ENCODE measurements at places on chromosomes 2 and 18. TPM values are rescaled to one million over a fixed set of nuclear protein-coding genes. Genes with fewer than 3 reads are reported as not detected.

GRCh38 chr2:27174638-27175037, 25.8 kb downstream of the TCF23 start:
- no peak for DNase-seq

DNA sequence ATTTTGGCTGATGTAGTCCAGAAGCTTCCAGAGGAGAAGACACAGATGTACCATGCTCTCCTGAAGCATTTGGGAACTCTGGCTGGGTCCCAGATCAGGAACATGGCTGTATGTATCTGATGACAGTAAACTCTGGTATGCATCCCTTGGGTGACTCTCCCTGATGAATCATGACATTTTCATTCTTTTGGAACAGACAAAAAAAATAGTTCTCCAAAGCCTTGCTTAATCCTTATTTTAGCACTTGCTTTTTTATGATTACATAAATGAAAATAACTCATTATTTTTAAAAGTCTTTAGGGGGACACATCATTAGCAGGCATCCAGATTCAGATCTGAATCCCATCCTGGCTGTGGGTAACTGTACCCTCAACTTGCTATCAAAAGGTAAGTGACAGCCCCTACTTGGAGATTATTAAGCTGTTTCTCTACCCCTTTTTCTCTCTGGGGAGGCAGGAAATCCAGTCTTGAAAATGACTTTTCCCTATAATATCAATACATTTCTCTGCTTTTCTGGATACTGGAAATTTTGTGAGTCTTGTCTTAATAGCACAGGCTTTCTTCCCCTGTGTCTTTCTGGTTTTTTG, 23.3 kb downstream of the AOX1 start:
- DNase-seq: no peak

CAPN13 gene
- not detected for total RNA-seq

DNA sequence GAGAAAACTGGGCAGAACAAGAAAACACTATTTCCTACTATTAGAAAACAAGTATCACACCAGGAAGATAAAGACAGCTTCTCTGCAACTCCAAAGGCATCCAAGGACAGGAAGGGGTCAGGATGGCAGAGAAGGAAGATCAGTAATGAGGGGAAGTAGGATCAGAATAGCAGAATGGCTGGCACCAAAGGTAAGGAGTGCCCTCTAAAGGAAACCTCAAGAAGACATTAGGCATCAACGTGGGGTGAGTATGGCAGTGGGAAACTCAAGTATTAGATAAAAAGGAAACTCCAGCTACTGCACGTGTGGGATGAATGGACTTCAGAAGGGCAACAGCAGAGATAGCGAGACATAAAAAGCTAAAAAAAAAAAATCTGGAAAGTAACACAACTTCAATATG, 25.9 kb downstream of the HDLBP start:
- no peak for DNase-seq

DNA sequence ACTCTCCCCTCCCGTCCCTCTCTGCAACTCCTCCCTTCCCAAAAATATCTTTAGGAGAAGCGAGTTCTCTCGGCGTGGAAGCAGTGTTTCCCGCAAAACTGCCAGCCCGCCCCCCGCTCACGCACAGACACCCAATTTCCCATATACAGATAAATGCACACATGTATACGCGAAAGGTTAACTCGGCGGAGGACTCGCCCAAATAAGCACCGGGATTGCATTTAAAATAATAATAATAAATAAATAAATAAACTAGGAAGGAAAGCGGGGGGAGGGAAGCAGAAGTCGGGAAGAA, 70.0 kb upstream of the PSMD14 start:
- DNase-seq: no peak

ERMN gene
- not detected for total RNA-seq

- no peak for DNase-seq
Observed at GRCh38 chr2:105328281-105329196, 996 bp downstream of the TGFBRAP1 start.

CCL20 gene
- not detected for total RNA-seq

DNA sequence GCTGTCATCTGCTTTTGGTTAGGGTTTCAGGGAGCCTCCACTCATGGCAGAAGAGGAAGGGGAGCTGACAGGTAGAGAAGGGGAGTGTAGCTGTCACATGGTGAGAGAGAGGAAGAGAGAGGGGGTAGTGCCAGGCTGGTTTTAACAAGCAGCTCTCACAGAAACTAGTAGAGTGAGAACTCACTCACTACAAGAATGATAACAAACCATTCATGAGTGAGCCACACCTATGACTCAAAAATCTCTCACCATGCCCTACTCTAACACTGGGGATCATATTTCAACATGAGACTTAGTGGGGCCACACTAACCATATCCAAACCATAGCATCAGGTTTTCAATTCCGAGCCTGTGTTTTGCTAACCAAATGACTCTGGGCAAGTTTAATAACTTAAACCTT, 274.9 kb upstream of the VWC2L start:
- no peak for DNase-seq

GREB1 gene
- total RNA-seq: 134 TPM

DNA sequence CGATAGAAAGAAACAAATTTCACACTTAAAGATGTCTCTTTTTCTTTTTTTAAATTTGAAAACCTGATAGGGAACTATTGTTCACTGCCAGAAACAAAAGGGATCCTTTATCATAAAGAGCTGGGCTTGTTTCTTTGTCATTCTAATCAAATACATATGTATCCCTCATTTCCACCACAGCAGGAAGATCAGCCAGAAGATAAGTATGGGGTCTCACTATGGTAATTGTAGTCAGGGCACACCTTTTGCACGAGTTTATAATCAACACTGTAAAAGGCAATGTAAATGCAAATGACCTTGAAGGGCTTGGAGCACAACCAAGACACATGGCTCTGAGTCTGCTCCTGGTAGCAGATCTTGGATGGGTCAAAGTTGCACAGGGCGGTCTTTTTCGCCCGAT, 109.5 kb downstream of the NXPH2 start:
- no peak for DNase-seq

- no peak for DNase-seq
Observed at GRCh38 chr2:3727397-3728045, 24.1 kb downstream of the DCDC2C start.

GRCh38 chr2:27262379-27263286, at the start of gene SLC30A3:
SLC30A3 (minus strand) TSS chr2:27263047; CDS start chr2:27262906, 141 bp downstream.
- peak; percentile 60 for DNase-seq

- DNase-seq: peak; percentile 54
Observed at GRCh38 chr18:59996370-59996966, 96.7 kb downstream of the PMAIP1 start.
